ENCODE measurements at places on chromosomes 6 and 20.
A peak's percentile ranks its signal among the peaks of the same experiment; 100 is the strongest.

- DNase-seq: no peak
Observed at GRCh38 chr6:26222571-26222970, 135.3 kb downstream of the HFE start.

- DNase-seq: no peak
Observed at GRCh38 chr6:125004797-125005595, 42.8 kb downstream of the RNF217 start.

- DNase-seq: no peak
Observed at GRCh38 chr6:142443532-142443931, 141.7 kb downstream of the ADGRG6 start.

DNA sequence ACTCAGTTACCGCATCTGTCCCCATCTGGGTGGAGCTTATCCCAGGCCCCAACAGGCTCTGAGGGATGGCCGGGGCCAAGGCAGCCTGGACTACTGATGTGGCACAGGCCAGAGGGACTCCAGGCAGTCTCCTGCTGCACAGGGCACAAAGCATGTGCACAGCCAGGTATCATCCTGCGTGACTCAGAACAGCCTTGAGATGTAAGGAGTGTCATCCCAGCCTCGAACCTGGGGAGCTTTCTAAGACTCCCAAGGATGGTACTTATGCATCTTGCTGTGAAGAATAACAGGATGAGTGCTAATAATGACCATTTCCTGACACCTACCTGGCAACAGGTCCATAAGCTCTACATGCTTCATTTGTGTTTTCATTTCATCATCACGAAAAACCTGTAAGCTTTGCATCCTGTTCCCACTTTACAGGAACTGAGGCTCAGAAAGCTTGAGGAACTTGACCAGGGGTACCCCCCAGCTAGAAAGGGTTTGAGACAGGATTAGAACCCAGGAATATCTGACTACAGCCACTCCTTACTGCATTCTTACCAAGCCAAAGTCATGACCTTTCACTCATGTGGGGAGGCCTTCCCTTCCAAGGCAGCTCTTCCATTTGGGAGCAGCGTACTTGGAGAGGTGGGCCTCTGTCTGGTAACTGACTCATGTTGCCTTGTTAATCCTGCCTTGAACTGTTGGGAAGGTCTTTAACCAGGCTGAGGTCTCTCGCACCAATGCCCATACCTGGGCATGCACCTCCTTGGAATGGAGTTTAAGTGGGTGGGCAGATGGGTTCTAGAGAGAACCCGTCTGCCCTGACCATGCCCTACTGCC lies 1.9 kb downstream of the TRIB3 start:
- DNase-seq: no peak

- no peak for DNase-seq
Observed at GRCh38 chr6:85436411-85436810, 13.5 kb upstream of the NT5E start.

- no peak for DNase-seq
Observed at GRCh38 chr20:19937651-19938420, 79.3 kb upstream of the NAA20 start.

DNA sequence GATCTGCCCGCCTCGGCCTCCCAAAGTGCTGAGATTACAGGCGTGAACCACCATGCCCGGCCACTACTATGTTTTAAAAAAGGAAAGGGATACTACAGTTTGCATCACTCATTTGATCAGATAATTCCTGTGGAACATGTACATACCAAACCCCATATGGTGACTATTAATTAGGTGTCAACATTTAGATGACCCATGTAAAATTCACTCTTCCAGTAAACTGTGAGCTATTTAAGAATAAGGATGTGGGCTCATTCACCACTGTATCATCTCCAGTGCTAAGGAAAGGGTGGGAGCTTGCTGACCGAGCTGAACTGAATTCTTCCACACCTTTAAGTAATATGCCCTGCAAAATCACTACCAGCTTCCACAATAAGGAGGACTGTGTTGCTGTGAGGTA lies 127.5 kb downstream of the BTBD9 start:
- DNase-seq: no peak

DNA sequence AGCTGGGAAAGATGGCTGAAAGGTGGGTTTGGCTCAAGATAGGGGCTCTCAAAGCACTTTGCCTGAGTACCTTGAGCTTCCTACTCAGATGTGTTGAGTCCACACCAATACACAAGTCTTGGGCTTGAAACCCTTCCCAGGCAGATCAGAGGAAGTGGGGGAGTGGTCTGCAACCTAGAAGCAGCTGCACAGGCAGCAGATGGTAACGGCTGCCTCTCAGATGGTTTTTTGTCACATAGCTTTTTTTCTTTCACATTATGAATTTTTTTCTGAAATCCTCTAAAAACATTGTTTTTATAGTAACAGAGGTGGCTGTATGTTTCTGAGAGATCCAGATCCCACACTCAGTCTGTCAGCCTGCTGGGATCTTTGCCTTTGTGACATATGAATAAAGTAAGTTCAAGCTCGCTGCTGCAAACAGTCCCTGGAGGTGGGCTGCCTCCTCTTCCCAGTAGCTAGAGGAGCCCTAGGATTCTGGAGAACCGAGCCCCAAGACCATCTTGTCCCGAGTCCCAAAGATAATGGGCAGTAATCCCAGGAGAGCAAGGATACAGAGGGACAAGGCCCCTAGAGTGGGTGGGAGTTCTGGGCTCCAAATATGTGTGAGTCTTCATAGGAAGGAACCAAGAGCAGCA lies 97.1 kb upstream of the TOP1 start:
- DNase-seq: no peak

DNA sequence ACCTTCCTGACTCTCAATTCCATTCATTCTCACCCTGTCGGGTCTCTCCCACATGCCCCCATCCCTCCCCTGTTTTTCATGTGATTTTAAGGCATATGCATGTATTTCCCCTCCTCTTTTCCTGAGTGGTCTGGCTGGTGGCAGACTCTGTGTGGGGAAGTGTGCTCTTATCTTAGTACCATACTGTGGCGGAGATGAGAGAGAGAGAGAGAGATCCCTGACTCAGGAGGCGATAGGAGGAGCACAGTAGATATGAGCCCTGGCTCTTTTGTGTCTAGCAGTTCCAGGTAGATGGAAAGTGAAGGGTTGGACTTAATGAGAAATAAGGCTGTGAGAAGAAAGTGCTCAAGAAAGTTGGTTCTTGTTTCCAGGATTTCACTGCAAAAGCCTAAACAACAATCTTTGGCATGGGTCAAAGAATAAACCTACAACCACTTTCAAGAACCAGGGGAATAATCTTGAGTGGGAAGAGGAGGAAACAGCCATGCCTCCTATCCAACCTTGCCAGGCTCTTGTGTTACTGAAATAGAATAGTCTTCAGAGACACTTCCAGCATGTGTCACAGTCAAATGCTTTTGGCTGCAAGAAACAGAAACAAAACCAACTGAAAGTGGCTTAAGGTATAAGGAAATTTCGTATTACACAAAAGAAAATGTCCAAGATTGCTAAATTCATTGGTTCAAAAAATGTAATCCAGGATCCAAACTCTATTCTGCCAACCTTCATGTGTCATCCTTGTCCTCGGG lies 123.8 kb upstream of the MYLIP start:
- DNase-seq: no peak

DNA sequence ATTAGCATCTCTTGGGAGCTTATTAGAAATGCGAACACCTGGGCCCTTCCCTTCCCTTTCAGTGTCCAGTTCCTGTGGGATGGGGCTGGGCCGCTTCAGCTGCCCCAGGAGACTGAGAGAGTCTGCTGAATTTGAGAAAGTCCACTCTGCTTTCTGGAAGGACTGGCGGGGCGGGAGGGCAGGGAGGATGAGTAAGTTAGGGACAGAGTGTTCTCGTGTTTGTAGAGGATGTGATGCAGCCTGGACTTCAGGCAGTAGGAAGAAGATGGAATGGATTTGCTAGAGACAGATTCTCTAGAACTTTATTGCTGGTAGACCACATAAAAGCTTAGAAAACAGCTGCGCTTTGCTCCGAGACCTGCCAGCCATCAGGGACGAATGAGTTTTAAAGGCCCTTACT lies 1.1 kb upstream of the TULP4 start:
- no peak for DNase-seq

GRCh38 chr6:62612471-62612870 lies 326.4 kb upstream of the KHDRBS2 start:
- DNase-seq: no peak

GRCh38 chr20:15333170-15333569 lies 995.8 kb upstream of the FLRT3 start:
- no peak for DNase-seq

- DNase-seq: no peak
Observed at GRCh38 chr20:47191074-47191673, 165.3 kb downstream of the ZMYND8 start.

GRCh38 chr20:19889011-19889953 lies 127.9 kb upstream of the NAA20 start:
- DNase-seq: no peak

DNA sequence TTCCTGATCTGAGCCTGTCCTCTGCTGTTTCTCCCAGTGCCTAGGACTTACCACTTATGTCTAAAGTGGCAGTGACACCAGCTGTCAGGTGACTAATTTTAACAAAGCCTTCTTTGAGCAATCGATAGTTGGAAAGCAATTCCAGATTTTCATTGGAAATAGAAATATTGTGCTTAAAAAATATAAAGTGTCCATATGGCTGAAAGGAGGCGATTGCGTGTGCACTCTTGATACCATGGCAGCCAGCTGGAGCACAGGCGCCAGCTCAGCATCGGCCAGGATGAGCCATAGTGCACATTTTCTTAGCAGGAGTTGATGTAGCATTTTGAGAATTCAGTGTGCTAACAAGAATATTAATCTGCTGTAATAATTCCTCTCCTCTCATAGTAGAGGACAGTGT lies 70.0 kb downstream of the LRRC1 start:
- DNase-seq: no peak

- DNase-seq: no peak
Observed at GRCh38 chr20:833121-833449, 430 bp upstream of the FAM110A start.

- DNase-seq: no peak
Observed at GRCh38 chr6:169171016-169171415, 82.6 kb downstream of the THBS2 start.

DNA sequence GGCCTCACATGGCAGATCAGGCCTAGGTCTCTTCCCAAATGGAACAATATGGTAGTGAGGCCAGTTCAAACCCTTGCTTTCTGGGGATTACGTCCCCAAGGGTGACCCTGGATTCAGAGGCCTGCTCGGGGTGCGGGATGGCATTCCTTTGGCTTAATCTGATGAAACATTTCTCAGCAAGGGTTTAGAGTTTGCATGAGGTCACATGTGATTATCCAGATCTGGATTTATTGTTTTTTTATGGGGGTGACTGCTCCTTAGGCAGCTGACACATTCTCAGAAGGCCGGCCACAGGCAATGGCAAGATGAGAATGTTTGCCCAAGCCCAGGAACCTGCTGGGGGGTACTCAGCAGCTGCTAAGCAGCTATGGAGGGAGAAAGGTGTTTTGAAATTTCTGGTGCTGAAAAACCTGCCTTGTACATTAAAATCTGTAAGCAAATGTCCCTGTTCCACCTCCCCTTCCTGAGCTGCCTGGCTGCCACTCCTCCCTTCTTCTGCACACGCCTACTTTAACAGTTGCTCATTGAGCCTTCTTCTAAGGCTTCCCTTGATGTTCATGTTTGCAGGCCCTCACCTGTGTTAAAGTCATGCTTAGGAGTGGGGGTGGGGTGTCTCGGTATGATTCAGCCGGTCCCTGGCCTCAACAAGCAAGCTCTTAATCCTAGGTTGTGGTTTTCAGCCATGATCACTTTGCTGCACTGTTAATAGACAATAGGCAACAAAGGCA lies 37.9 kb upstream of the FUCA2 start:
- no peak for DNase-seq

DNA sequence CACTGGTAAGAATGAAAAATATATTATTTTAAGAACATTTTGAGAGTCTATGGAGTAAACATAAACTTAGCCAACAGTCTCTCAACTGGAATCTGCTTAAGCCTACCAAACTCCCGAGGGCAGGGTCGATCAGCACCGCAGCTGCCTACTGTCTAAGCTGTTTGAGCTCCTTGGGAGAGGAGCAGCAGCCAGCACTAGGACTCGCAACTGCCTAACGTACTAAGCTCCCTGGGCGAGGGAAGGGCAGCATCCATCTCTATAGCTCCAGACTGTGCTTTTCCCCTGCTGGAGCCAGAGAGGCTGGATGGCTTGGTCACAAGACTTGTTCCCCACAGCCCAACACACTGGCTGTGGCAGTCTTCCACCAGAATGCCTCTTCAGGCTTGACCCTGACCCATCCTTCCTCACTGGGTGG lies 96.4 kb downstream of the MOXD1 start:
- no peak for DNase-seq

DNA sequence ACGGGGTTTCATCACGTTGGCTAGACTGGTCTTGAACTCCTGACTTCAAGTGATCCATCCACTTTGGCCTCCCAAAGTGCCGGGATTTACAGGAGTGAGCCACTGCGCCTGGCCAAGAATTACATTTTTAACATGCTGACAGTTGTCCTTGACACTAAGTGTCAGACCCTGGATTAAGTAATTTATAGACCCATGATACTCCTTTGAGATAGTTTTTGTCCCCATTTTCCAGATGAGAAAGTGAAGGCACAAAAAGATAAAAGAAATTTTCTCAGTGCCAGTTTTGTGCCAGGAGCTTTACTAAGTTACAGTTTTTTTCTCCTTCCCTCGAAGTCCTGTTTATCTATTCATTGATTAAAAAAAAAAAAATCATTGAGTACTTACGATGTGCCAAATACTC lies 9.8 kb upstream of the EDEM2 start:
- no peak for DNase-seq

GRCh38 chr6:116389357-116389756 lies 18.6 kb downstream of the DSE start:
- DNase-seq: no peak

DNA sequence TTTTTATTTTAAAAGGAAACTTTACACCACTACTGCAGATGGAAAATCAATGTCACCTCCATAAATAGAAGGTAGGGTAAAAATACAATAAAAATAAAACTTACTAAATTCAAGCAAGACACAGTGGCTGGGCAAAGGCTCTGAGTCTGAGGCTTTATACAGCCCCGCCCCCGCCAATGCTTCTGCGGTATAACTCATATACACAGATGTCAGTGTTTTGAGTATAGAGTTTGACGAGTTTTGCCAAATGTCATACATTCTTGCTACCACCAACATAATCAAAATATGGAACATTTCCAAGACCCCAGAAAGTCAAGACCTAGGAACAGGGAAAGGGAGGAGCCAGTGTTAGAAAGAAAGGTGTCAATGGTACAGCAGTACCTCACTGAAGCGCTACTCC lies 12.8 kb downstream of the NFATC2 start:
- peak; percentile 61 for DNase-seq

- DNase-seq: no peak
Observed at GRCh38 chr6:132675002-132675401, 16.0 kb upstream of the TAAR1 start.

DNA sequence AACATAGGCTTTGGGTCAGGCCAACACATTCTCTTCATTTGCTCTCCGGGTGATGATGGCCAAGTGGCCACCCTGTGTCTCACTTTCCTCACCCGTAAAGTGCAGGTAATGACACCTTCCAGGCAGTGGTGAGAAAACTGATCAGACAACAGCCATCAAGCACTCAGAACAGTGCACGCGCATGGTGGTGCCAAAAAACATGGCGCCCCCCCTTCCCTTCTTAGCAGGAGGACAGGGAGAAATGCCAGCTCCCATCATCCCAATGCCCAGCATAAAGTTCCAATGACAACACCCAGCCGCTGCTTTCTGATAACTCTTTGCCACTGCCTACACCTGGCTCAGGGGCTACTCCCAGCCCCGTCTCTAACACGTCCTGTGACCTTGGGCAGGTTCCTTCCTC lies 8.4 kb downstream of the BPIFB1 start:
- DNase-seq: no peak
